ENCODE measurements at places on chromosomes 4 and X.

GRCh38 chr4:57044996-57045395, 65.2 kb downstream of the IGFBP7 start:
- DNase-seq, result no peak

GRCh38 chr4:33989820-33990443, 2254.4 kb downstream of the ARAP2 start:
- no peak for DNase-seq

GRCh38 chrX:121146059-121146628, 98.7 kb downstream of the GLUD2 start:
- no peak for DNase-seq

DNA sequence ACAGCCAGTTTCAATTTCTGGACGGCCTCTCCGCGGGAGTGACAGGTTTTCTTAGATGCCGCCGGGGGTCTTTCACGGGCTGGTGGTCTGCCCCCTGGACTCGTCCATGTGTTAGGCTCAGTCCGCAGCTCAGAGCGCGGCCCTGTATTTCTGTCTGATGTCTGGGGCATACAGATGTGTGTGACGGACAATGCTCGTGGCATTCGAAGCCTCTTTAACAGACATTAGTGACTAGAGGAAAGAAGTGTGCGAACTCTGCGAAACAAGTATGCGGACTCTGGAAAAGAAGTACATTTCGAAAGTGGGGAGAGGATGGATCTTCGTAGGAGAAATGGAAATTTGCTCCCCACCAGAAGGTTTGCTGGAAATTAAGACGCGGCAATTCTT, 793 bp upstream of the DCUN1D4 start:
- DNase-seq, result no peak

- no peak for DNase-seq
These were observed 1.5 kb downstream of the SMIM31 start for GRCh38 chr4:164755432-164755831.

DNA sequence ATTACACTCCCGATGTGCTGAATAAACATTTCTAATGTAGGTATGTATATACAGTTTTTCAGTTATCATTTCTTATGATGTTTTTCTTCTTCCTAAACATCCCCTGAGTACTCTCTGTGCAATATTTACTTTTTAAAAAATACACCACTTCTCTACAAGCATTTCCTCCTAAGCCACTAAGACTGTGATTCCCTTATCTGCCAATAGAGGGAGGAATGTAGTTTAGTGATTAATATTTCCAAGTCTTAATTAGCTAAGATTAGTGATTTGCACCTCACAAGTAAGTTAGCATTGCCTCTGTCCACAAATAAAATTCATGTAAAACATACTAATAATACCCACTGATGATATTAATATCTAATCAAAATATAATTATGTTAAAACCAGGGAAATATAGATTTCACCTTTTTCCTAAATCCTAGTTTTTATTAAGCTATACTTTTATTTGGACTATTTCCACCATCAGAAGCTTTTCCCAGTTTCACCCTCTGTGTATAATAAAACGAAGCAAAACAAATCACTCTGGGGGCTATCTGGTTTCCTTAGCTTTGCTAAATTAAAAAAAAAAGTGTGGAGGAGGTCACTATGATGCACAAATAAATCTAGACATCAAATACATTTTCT, 909.1 kb downstream of the FAT4 start:
- no peak for DNase-seq

All from stimulated activated CD4-positive, alpha-beta T cell treated with anti-CD3 and anti-CD28 coated beads, Interleukin-1b, Interleukin-23, amount 100 ng/mL, for 1 hour (primary cell).